GM18507 (cell line): ENCODE measurements at places on chromosomes 13 and 19.

DNA sequence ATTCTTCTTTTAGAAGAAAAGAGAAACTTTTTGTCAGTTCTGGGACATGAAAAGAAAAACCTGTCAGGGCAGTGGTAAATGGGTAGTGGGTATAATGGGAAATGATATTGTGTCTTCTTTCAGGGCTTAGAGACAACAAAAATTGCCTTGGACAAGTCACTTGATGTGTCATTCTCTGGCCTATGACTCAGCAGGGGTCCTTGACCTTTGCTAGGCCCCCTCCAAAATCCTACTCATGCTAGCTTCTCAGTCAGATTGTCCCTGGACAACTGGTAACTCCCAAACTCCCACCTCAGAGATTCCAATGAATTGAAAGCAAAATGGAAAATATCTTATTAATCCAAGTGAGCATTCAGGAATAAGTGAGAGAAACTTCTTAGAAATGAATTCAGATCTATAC is 258.8 kb upstream of the SPRY2 start:
- DNase-seq, result no peak

- no peak for DNase-seq
Observed at GRCh38 chr19:2087621-2088100, 8.5 kb downstream of the MOB3A start.

GRCh38 chr13:44843403-44843802 is 145.9 kb downstream of the NUFIP1 start:
- no peak for DNase-seq

DNA sequence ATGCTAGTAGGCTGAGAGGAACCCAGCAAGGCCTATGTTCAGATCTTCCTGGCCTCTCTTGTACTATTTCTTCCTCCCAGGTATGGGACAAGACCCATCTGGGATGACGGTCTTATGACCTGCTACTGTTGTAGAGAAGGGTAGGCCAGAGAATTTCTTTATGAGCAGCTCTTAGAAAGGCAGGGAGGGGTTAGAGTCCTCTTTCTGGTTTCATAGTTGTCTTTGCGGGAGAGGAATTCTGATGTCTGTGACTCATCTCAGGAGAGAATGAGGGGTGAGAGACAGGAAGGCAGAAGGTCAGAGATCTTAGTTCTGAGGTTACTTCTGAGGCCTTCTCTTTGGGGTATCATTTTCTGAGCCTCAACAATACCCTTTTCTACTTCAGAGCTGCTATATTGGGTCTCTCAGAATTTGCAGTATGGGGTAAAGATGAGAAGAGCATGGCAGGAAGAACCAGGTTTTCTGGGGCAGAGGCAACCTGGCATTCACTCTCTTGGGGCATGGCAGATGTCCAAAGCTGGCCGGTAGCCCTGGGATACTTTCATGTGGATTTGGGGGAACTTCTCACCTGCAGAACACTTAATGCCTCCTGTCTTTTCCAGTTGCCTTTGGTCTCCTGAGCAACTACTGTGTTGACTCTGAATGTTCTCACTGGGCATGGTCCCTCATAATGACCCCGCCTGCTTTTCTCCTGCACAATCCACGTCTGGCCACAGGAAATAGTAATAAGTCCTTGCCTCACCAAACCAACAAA is 154.4 kb downstream of the GGACT start:
- no peak for DNase-seq

GRCh38 chr19:35222373-35223015 is 6.0 kb downstream of the FAM187B start:
- DNase-seq, result no peak

- no peak for DNase-seq
Observed at GRCh38 chr19:3750211-3750610, 11.3 kb downstream of the APBA3 start.

DNA sequence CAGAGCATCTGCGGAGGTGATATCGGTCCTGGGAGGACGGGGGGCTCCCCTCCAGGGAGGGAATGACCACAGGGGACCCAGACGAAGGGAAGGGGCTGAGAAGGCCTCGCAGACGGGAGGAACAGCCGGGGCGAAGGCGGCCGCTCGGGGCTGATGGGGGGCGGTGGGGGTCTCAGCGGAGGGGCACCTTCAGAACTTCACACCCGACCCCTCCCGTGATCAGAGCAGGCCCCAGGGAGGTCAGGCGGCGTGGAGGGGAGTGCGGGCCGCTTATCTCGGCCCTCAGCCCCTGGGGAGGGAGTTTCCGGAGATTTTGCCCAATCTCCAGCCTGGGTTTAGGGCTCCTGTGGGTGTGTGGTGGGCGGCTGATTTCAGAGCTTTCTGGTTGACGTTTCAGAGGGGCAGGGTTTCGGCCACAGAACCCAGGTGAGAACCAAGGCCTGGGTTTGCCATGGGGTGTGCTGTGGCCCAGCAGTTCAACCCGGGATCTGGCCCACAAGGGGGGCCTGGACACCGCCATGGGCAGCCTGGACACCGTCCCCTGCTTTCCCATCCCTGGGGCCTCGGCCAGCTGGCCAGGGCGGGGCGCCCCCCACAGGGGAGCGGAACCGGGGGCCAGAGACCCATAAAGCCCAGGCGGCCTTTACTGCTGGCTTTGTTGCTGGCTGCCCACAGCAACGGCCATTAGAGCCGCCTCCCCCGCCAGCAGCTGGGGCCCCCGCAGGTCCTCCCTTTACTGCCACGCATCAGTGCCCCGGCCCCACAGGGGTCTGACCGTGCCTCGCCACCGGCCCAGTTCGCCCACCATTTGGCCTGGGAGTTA is 29.0 kb downstream of the ARID3A start:
- peak; percentile 86 for DNase-seq

- DNase-seq, result no peak
Observed at GRCh38 chr13:63107179-63107943, 1691.7 kb upstream of the PCDH20 start.
